ENCODE measurements at places on chromosomes 5 and 9.

GRCh38 chr5:172371684-172372083 lies 82.6 kb downstream of the SH3PXD2B start:
- no peak for DNase-seq

- DNase-seq: no peak
Observed at GRCh38 chr5:84384604-84385575, at the start of gene EDIL3. EDIL3 (minus strand) TSS chr5:84384880; CDS start chr5:84384374, 506 bp downstream.

GRCh38 chr5:173093606-173094005 lies 37.5 kb downstream of the CREBRF start:
- DNase-seq: no peak

DNA sequence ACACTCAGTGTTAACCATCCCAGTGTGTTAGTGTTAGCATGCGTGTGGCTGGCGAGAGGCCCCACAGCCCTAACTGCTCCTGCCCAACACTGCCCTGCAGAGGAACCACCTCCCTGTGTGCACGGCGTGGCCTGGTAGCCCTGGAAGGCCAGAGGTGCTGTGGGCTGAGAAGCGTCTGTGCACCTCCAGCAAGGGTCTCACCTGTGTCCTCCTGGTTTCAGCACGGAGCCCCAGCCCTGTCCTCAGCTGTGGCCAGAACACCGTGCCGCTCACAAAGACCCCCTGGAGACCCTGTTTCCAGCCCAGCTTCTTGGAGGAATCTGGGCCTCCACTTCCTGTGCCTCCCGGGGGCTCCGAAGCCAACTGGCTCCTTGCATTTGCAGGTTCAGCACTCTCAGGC lies 56.1 kb upstream of the NRARP start:
- no peak for DNase-seq

GRCh38 chr5:173740400-173740799 lies 124.0 kb upstream of the BOD1 start:
- DNase-seq: no peak

GRCh38 chr5:54455413-54456157 lies at the start of gene HSPB3:
HSPB3 (plus strand) TSS chr5:54455699; CDS start chr5:54455790, 91 bp downstream.
- DNase-seq: no peak
